ENCODE measurements at places on chromosomes 2 and 18.

- no peak for DNase-seq
These were observed 98.0 kb upstream of the BZW1 start for GRCh38 chr2:200713704-200714064.

- no peak for DNase-seq
These were observed 53.8 kb downstream of the NEDD4L start for GRCh38 chr18:58097907-58098166.

DNA sequence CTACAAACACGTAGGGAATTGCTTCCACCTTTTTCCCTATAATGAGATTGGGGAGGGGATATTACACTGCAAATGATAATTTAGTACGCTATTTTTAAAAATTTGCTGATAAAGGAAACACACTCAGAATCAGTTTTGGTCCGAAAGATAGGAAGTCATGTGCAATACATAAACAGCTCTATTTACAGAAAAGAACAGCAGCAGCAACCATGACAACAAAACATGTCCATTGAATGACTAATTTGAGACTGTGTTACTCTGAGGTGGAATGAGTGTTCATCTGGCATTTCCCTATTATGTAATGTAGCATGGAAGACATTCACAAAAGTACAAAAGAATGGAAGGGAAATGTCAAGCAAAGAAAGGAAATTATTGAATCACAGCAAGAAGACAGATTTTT, 337.2 kb downstream of the NBAS start:
- DNase-seq: no peak

DNA sequence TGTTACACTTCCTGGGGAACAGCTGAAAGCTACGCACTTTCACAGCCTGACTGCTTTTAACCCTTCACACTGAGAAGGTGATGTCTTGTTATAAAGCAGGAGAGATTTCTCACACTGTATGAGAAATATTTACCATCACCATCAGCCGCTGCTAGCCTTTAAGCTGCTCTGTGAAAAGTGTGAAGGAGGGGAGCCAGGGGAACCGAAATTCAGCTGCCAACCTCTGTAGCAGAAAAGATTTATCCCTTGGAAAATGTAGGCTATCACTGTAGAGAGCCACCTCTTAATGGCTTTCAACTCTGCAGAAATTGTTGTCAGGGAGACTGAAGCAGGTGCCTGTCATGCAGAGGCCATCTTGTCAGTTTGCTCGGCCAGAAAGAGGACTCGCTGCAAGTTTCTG, 145.3 kb downstream of the SP3 start:
- no peak for DNase-seq

DNA sequence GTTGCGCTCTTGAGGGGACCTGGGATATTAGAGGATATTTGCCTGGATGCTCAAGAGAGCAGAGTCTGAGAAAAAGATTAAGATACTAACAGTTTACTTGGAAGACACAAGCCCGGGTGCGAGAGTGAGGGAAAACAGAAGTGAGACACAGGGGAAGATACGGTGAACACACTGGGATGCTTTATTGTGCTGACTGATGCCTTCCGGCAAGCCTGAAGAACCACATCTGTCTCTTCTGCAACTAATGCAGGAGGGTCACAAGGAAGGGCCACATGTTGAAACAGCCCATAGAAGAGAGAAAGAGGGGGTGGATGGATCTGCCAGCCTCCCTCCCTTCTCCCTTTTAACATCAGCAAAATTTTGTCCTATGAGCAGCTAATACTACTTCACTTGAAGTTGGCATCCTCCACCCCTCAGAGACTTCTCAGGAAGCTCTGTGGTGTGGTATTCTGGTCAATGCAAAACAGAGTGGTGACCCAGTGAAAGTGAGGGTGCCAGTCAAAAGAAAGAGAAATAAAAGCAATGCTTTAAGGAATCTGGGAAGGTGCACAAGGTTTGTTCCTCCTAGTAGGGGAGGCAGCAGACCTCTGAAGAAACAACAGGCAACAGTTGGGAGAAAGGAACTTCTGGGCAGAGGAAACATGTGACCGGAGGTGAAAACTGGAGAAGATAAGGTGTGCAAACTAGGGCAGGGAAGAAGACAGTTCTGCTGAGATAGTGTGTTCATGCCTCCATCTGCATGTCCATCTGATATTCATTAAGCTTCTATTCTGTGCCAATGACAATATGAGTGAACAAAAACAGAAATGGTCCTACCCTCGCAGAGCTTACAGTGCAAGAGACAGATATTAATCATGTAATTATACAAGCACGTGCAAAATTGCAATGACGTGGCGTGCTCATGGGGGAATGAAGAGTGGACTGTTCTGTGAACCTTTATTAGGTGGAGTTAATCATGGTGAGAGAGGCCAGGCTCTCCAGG, 107.1 kb downstream of the LYPD6B start:
- no peak for DNase-seq

DNA sequence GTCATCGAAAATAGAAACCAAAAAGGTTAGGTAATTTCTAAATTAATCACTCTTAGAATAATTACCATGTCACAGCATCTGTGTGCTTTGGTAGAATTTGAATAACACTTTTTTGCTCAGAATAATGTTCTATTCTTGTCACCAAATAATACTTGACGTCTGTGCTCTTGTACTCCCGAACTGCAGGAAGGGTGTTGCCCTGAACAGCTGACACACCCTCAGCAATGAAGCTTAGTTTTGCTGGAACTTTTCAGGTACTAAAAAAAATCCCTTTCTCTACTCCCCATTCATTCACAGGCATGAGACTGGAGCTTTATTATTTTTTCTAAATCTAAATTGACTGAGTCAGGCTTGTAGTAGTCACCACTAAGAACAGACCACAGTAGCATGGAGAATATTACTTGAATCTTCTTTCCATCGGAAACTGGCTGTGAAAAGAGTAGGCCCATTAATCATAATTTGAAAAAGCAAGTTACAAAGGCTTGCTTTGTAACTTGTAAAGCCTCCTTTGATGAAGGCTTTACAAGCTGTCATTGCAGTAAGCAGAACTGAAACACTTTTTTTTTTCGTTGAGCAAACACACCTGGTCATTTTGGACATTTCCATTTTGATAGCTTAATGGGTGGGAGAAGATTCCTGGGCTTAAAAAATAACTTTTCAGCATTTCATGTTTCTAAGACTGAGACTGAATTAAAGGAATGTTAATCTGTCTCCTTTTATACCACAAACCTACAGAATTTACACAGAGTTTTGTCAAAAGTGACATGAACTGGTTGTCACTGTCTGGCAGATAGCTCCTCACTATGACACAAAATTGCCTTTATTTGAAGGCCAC, 70.3 kb upstream of the PELI1 start:
- no peak for DNase-seq

GRCh38 chr18:73881396-73881917, 266.2 kb downstream of the FBXO15 start:
- no peak for DNase-seq

DNA sequence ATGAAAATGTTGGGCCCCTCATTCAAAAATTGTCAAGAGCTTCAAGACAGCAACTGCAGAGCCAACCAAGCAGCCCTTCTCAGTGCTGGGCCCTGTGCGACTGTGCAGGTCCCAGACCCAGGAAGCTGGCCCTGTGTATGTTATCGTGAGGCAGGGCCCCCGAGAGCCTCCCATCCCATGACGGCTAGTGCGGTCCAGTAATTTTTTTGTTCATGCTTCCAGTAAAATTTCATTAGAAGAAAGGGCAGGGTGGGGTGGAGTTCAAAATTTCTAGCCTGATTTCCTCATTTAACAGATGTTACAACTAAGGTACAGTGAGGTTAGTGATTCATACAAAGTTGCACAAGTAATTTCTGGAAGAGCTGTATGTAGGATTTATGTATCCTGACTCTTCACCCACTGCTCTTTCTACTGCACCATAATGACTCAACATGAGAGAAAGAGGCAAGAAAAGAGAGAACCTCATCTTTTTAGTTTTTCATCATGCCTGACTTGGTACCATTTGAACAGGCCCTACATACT, 105.5 kb downstream of the ZEB2 start:
- no peak for DNase-seq

DNA sequence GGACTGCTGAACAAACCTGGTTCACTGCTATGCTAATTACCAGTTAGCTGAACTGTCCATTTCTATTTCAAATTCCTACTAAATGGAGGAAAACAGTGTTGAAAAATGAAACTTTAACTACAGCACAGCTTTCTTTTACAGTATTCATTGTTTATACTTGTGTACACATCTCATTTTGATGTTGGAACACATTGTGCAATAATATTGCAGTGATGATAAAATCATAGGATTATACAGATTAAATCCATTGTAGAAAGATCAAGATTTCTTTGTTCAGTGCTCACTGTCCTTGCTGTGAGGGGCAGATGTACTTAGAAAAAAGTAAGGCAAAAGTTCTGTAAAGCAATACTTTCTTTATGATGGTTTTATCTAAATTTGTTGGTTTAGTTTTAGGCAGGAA, 1055.1 kb downstream of the LRP1B start:
- no peak for DNase-seq

DNA sequence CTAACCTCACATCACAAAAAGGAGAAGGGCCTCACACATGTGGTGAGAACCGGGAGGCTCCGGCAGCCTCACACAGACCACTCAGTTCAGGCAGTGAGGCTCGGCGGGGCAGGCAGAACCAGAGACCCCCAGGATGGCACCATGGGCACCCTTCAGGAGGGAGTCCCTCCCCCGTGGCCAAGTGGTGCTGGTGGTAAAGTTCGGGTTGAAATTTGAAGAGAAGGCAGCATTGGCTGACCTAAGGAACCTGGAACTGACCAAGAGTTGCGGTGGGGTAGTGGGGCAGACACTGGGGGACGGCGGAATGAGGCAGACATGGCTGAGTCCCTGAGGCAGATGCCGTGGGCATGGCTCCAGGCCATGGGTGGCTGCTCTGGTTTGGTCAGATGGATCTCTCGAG, 239.3 kb upstream of the MYT1L start:
- no peak for DNase-seq

DNA sequence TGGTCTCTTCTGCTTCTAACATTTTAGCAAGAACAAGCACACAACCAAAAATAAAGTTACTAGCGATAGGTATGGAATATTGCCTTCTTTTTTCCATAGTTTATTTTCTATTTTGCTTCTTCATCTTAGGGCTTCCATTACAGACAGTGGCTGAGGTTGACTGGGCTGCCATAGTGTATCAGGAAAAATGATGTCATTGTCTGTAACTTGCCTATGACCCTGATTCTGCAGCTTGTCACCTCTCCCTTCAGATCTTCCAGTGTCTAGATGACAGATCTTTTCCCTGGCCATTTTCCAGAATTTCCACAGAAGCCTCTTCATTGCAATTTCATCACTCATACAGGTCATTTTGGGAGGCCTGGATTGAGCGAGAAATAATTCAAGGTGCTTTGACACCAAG, 308.5 kb downstream of the EPHA4 start:
- no peak for DNase-seq

DNA sequence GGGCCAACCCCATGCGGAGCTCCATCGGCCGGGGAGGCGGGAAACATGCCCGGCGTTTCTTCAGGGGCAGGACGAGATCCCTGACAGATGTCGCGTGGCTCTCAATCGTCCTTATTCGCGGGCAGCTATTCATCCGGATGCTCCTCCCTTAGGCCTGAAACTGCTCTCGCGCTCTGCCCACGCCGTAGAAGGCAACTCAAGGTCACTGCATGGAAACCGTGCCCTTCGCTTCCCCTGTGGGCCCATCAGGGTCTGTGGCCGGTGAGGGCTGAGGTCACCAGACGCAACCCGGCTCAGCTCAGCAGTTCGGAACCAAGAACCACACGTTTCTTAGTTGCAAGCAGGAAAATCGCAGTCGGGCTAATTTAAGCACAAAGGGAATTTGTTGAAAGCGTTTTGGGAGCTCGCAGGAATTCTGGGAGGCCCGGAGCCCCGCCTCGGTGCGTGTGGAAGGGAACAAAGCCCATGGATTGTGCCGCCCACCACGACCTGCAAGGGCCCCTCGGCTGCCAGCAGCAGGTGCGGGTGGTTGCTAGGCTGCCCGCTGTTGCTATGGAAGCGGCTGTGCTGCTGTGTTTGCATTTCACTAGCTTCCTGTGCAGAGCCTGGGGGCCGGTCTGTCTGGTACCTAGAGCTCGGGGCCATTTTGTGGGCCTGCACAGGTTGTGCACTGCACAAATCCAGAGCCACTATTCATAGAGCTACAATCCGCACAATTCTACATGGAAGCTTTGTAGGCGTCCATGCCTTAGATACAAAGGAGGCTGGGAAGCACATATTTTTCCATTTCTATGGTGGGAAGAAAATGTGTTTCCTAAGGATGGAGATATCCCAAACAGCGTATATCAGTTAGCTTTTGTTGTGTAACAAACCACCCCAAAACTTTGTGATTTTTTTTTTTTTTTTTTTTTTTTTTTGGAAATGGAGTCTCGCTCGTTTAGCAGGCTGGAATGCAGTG, 6.0 kb upstream of the ALLC start:
- peak; percentile 24 for DNase-seq

DNA sequence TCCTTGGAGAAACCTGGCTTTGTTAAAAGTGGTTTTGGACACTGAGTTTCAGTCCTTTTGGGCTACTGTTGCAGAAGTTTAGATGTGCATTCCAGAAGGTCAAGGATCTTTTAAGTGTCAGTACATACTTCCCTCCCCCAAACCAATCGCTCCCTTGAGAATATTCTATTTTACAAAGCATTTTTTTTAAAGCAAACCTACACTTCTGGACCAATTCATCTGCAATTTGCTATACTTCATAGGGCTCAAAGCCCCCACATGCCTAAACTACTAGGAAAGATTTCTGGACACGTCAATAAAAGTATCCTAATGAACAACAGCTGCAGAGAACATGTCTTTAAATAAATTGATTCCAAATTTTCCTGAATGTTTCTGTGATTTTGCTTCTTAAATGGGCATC, 157.6 kb downstream of the RDH14 start:
- DNase-seq: no peak

- no peak for DNase-seq
These were observed 80.4 kb downstream of the EPB41L3 start for GRCh38 chr18:5463390-5463789.

GRCh38 chr2:38557217-38557616, 45.5 kb downstream of the HNRNPLL start:
- no peak for DNase-seq

GRCh38 chr18:3319399-3319798, 57.5 kb downstream of the MYL12B start:
- DNase-seq: no peak

GRCh38 chr18:62767836-62768557, 52.7 kb downstream of the PHLPP1 start:
- DNase-seq: no peak

GRCh38 chr2:40049781-40050180, 270.7 kb upstream of the THUMPD2 start:
- DNase-seq: no peak

DNA sequence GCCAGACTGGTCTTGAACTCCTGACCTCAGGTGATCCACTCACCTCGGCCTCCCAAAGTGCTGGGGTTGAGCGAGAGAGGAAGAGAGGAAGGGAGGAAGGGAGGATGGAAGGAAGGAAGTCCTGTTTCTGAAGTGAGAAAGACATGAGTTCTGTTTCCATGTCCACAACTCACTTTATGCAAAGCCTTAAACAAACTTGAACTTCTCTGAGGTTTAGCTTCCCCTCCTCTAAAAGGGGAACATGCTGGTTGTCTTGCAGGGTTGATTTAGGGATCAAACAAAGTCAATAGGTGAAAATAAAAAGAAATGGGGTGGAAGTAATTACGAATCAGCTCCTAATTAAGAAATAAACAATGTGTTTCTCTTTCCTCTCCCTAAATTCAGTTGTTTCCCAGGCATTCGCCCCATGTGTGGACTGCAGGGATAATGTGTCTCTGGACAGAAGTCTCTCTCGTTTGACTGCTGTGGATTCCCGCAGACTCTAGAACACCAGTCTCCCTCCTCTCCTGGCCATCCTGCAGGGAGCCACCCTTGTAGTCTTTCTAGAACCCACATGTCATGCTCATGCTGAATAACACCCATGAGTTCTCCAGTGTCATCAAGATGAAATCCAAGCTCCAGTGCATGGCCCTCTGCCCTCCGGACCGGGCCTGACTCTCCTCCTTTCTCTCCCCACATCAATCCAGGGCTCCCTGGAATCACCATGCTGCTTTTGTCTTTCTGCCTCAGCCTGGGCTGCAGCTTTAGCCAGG, 229.3 kb upstream of the TRIB2 start:
- DNase-seq: no peak
